ENCODE measurements at places on chromosomes 4 and X. TPM values are rescaled to one million over a fixed set of nuclear protein-coding genes. Genes with fewer than 3 reads are reported as not detected.

DNA sequence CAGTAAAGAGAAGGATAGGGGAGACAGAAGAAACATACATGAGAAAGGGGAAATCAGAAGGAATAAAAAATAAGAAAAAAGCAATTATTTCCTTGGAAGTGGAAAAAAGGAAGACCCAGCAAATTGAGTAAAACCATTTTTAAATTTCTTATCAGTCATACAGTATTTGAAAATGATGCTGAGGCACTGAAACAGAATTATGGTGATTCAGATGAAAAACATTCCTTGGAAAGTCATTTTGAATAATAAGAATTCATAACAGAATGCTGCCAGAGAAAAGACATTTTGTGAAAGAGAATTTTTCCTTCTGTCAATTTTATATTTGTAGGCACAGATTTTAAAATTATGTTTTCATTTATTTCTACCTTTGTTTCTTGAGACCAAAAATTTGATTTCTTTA lies 895.5 kb upstream of the EPHA5 start:
- peaks cover 19% of the 10 kb centered on the region for H3K4me1 ChIP-seq
- no peaks in the 10 kb centered on the region for H3K27me3 ChIP-seq
- DNase-seq, result no peak
- no peak overlapping the region for H3K4me3 ChIP-seq
- no peaks in the 10 kb centered on the region for H3K36me3 ChIP-seq
- no peak overlapping the region for H3K27ac ChIP-seq

DNA sequence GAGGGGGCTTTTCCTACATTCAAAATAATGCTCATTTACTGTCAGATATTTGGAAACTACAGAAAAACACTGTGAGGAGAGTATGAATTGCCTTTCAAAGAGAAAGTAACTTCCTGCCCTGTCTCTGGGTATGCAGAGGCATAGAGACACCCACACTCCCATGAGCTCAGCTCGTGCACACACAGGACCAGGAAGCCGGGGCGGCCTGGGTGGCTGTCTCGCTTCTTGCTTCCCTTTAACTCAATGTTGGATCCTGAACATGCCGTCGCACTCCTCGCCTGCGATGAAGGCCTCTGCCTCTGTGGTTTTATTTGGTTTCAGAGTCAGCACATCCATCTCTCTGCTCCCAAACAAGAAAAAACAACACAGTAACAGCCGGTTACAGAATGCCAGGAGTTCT lies 40.1 kb upstream of the GPR78 start:
- DNase-seq, result no peak
- H3K4me1 ChIP-seq, result peaks cover 3% of the 10 kb centered on the region
- H3K27me3 ChIP-seq, result peaks cover 4% of the 10 kb centered on the region
- H3K4me3 ChIP-seq, result no peak overlapping the region
- no peaks in the 10 kb centered on the region for H3K36me3 ChIP-seq
- no peak overlapping the region for H3K27ac ChIP-seq

- no peak overlapping the region for H3K27ac ChIP-seq
- H3K4me3 ChIP-seq, result no peak overlapping the region
- H3K36me3 ChIP-seq, result no peaks in the 10 kb centered on the region
- DNase-seq, result no peak
Measured at GRCh38 chrX:35670889-35671288, 127.3 kb upstream of the MAGEB16 start.

DNA sequence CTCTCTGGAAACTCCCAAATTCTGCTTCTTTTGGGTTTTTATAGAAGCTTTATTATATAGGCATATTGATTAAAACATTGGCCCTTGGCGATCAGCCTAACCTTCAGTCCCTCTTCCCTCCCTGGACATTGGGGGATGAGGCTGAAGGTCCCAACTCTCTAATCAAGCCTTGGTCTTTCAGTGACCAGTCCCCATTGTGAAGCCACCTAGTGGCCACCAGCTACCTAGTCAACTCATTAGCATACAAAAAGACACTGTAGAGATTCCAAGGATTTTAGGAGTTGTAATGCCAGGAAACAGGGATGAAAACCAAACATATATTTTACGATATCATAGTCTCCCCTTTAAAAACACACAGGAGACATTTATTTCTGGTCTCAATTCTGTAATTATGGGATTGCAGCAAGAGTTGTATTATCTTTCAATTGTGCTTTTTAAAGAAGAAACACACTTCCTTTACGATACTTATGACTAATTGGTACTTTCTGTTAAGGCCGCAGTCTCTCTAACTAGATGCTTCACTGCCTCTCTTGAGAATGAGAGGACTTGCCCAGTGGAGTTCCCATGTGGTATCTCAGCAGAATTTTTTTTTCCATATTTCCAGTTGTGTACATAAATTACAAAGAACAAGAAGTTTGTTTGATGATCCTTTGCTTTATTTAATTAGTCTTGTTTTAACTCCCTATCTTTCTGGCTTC lies 58.2 kb downstream of the WDR17 start:
- H3K4me3 ChIP-seq, result no peak overlapping the region
- no peak overlapping the region for H3K27ac ChIP-seq
- H3K27me3 ChIP-seq, result no peaks in the 10 kb centered on the region
- peak; percentile 18 for DNase-seq
- H3K36me3 ChIP-seq, result no peaks in the 10 kb centered on the region

DNA sequence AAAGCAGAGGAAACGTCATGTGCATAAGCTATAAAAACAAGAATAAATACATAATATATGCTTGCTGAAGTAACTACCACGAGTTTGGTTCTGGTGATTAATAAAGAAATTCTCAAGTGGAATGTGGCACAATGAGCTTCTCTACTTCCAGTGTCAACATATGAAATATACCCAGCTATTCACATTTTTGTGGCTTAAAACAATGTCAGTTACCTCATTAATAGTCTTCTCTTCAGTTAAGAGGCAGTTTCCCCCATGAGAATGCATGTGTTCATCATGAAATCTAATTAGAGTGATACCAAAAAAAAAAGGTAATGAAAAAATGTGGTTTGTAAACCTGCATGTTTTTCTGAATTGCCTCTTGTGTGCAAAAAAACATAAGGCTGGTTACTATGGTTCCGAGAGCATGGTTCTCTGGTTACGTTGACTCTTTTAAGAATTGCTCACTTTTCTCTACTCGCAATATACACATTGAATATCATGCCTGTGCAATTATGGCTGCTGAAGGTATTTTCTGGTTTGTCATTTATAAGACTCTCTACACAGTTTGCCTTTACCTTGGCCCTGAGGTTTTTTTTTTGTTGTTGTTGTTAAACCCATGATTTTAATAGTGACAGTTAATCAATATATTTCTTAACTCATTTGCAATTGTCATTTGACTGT lies 108.2 kb downstream of the PCDH7 start:
- H3K4me1 ChIP-seq, result peaks cover 8% of the 10 kb centered on the region
- H3K27ac ChIP-seq, result no peak overlapping the region
- no peaks in the 10 kb centered on the region for H3K36me3 ChIP-seq
- no peak overlapping the region for H3K4me3 ChIP-seq

- no peak overlapping the region for H3K27ac ChIP-seq
- H3K4me3 ChIP-seq, result no peak overlapping the region
- DNase-seq, result no peak
- no peaks in the 10 kb centered on the region for H3K4me1 ChIP-seq
- H3K27me3 ChIP-seq, result no peaks in the 10 kb centered on the region
Measured at GRCh38 chr4:15035159-15035558, 32.9 kb downstream of the CPEB2 start.

- no peaks in the 10 kb centered on the region for H3K36me3 ChIP-seq
- DNase-seq, result no peak
- no peaks in the 10 kb centered on the region for H3K27me3 ChIP-seq
- H3K4me1 ChIP-seq, result peaks cover 4% of the 10 kb centered on the region
- H3K27ac ChIP-seq, result peak overlapping the region; percentile 4
Measured at GRCh38 chr4:20137176-20137575, 114.5 kb upstream of the SLIT2 start.

DNA sequence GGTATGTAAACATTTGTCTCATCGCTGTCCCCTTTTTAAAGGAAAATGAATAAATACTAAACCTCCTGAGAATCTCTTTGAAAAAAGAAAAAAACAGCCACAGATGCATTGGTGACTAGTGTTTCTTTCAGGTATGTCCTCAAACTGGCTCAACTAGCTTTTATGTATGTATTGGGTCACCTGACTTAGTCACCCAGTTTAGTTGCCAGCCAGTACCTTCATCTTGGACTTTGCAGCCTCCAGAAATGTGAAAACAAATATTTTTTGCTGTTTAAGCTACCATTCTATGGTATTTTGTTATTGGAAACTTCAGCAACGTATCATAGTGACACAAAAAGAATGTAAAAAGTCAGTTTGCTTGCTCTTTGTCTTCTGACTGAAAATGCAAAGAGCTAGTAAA lies 1263.5 kb downstream of the FAM133A start:
- no peak overlapping the region for H3K27ac ChIP-seq
- no peak for DNase-seq
- H3K36me3 ChIP-seq, result peaks cover 5% of the 10 kb centered on the region
- peaks cover 1% of the 10 kb centered on the region for H3K4me1 ChIP-seq

DNA sequence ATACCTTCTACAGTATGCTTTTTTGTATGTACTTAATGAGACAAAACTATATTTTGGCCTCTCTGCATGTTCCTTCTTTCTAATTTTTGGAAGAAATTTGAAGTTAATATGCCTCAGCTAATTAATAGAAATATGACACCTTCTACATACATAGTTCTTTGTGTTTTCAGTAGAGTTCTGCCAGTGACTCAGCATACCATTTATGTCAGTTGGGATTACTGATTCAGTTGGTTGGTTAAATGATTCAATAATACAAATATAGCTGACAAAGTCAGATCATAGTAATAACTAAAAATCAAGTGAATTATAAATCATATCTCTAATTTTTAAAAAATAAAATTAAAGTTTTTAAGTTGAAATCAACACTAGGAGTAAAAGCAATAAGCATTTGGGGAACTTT lies 16.8 kb downstream of the BTC start:
- no peak overlapping the region for H3K4me3 ChIP-seq
- no peak overlapping the region for H3K27ac ChIP-seq
- peaks cover 2% of the 10 kb centered on the region for H3K27me3 ChIP-seq
- no peaks in the 10 kb centered on the region for H3K36me3 ChIP-seq

DNA sequence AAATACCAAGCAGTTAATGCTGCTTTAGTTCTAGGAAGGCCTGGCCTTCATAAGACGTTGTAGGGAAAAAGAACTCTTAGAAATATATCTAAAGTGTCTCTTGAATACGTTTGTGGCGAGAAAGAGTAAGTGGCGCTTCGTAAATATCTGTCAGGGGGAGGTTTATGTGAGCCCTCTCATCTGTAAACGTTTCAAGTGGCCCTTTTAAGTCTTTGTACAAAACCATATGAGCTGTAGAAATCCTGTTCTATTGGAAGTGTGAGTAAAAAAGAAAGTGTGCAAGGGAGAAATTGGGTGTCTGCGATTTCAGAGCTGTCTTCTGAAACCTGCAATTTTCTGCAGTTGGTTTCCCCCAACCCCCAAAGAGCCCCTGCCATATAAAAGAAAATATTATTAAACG lies 8.6 kb upstream of the INTU start:
- H3K27ac ChIP-seq, result no peak overlapping the region
- no peak for DNase-seq
- no peaks in the 10 kb centered on the region for H3K36me3 ChIP-seq

DNA sequence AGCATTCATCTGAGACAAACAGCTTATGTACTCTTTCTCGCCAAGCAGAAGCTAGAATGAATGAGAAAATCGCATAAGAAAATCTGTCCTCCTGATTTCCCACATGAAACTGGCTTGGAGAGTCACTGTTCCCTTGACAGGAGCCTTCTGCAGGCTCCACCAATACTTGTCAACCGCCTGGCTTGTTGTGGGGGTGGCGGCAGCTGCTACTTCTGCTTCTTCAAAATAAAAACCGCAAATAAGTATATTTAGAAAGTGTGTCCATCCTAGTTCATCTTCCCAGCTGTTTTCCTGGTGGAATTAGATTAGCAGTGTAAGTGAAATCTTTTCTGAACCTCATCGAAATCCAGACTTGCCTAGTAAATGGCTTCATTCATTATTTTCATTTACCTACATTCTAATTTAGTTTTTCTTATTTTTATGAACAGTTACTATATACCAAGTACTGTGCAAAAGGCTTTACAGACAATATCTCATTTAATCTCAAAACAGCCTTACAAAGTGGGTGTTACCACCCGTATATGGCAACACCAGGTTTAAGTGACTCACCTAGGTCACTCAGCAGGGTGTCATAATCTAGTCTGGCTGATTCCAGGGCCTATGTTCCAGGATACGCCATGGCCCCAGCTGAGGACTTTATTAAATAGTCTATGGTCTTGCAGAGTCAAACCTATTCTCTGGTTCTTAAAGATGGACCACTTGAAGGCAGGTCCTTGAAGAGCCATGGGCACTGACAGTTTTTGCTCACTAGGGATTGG lies 104.6 kb upstream of the IGFBP7 start:
- DNase-seq, result no peak
- H3K4me1 ChIP-seq, result no peaks in the 10 kb centered on the region
- H3K27me3 ChIP-seq, result no peaks in the 10 kb centered on the region
- no peaks in the 10 kb centered on the region for H3K36me3 ChIP-seq

DNA sequence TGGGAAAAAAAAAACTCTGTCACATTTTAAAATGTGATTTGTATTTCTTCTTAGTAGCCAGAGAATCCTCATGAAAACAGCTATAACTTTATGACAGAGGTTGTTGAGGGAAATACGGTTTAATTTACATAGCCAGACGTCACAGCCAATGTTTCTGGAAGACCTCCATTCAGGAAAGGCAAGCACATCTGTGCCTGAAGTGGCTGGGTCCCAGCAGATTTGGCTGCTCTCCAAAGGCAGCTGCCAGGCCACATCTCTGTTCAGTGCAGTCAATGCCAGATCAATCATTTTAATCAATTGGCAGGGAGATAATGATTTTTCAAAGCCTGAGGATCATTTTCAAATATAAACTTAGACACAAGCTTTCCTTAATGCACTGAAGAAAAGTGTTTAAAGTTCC lies 86.5 kb upstream of the ZIC3 start:
- no peak overlapping the region for H3K4me3 ChIP-seq
- H3K36me3 ChIP-seq, result no peaks in the 10 kb centered on the region
- no peaks in the 10 kb centered on the region for H3K27me3 ChIP-seq
- peaks cover 3% of the 10 kb centered on the region for H3K4me1 ChIP-seq
- DNase-seq, result peak; percentile 38

DNA sequence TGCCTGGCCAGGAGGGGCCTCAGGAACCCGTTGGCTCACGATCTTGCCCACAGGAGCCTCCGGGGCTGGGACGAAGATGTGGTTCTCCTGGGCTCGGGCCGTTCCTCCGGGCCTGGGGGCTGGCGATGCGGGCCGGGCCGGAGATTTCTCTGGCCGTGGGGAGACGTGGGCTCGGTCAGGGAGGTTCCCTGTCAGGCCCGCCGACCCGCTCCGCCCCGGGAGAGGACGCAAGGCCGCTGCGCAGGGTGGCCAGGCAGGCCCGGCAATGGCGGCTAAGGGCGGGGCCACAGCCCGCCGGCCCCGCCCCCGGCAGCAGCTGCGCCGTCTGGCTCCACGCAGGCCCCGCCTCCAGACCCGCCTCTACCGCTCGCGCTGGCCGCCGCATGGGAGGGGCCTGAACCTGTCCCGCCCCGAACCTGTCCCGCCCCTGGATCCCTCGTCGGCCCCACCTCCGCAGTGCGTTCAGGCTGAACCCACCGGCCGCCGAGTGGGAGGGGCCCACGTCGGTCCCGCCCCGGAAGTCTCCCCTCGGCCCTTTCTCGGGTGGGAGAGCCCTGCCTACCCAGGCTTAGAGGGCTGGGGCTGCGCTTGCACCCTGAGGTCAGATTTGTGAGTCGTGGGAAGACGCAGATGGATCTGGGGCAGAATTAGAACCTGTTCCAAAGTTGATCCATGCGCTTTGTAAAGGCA lies at the start of gene FAM3A:
TSS of gene FAM3A (minus strand) at position 267 of the 690 bp plus-strand sequence. CDS start 460 bp downstream, outside the sequence.
- peaks cover 6% of the 10 kb centered on the region for H3K4me1 ChIP-seq
- H3K36me3 ChIP-seq, result no peaks in the 10 kb centered on the region
- DNase-seq, result peak; percentile 93
- H3K27ac ChIP-seq, result peak within 1 kb of the TSS; percentile 86

The MGAT4D gene
- total RNA-seq, result not detected

The SPANXN3 gene
- total RNA-seq, result not detected

The TECRL gene
- total RNA-seq, result not detected

The MSX1 gene
- 0.22 TPM for total RNA-seq

The STBD1 gene
- 15.9 TPM for total RNA-seq

The UGT2B11 gene
- total RNA-seq, result not detected

Data from glutamatergic neuron (in vitro differentiated cells).